ENCODE measurements at places on chromosomes 1 and 21.

DNA sequence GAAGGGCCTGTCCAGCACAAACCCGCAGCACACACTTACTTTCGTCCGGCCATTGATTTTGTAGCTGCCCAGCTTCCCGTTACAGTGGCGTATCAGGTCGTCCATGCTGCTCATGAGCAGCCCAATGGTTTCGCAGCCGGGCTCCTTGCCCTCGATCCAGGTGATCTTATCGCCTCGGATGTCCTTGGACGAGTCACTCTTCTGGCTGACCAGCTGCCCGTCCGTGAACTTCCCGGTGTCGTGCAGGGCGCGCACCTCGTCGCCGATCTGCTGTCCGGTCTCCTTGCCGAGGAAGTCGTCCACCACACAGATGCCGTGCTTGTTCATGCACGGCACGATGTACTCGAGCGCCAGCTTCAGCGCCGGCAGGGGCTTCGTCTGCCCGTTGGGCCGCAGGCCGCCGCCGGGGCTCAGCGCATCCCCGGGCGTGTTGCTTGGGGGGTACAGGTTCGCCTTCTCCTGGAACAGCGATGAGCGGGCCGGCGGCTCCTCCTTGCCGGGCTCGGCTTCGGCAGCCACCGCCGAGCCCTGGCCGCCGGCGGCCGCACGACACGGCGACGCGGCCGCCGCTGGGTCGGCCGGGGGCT lies 1.0 kb downstream of the EGLN1 start:
- no peak for DNase-seq

- no peak for DNase-seq
These were observed 10.5 kb downstream of the C1orf198 start for GRCh38 chr1:230857822-230858221.

GRCh38 chr1:207798847-207799246 lies 47.0 kb downstream of the CD46 start:
- no peak for DNase-seq

GRCh38 chr1:219294251-219294650 lies 120.6 kb downstream of the LYPLAL1 start:
- no peak for DNase-seq

GRCh38 chr1:161872506-161872905 lies 106.4 kb downstream of the ATF6 start:
- no peak for DNase-seq

All from NCI-H2081 treated with DMSO at 0.1 percent for 48 hours (cell line).